GF-D8 (cell line): ENCODE measurements at places on chromosomes 3 and 15.
A peak's percentile ranks its signal among the peaks of the same experiment; 100 is the strongest.

- no peak for DNase-seq
These were observed 83.4 kb upstream of the POU1F1 start for GRCh38 chr3:87359826-87360225.

DNA sequence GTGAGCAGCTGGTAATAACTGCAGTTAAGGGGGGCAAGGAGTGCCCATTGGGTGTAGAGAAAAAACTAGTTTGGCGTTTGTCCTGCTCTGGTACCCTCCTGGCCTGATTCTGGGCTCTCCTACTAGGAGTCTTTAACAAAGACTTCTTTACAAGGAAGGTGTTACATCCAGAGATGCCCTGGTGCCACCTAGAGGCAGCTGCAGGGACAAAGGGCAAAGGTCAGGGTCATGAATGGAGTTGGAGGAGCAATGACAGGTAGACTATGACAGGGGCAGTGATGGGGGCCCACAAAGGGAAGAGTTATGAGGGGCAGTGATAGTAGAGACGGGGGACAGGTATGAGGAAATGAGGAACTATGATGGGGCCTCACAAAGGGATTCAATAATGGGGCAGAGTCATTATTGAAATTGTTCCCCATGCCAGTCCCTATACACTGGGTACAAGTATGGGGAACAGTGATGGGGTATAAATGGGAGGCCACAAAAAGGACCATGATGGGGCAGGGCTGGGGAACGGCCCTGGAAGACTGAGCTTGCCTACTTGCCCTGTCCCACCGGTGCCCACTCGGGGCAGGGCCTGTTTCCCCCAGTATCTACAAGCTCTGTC is 7.9 kb downstream of the CCDC71 start:
- peak; percentile 10 for DNase-seq

GRCh38 chr3:31093606-31094005 is 199.1 kb upstream of the GADL1 start:
- DNase-seq, result no peak

- DNase-seq, result no peak
These were observed 8.0 kb upstream of the PXK start for GRCh38 chr3:58324391-58325390.

DNA sequence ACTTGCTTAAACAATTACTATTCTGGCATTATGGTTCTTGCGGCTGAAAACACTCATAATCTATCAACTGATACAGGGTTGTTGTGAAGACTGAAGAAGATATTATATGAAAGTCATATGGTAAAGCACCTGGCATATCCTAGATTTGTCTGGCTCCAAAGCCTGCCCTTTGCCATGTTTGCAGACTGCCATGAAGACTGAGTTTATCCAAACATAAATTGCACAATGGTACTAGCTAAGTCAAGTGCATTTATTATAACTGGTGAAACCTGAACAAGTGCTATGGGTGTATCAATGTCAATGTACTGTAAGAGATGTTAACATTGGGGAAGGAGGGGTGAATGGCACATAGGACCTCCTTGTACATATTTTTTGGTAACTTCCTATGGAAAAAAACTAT is 87.4 kb upstream of the MEX3B start:
- DNase-seq, result no peak

DNA sequence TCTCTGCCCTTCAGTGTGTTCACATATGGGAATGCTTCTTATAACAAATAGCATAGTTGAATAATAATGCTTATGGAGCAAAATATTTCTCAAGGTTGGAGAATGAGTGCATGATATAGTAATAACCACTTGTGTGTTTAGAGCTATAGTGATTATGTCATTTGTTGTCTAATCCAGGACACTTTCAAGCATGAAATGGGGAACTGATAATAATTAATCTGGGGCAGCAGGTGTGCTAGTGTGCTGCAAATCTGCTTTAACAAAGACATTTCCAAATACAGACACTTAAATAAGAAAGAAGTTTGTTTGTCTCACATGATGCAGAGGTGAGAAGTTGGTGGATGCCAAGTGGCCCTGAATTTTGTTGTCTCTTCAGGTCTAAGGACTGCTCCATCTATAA is 579.3 kb upstream of the GRM7 start:
- no peak for DNase-seq

GRCh38 chr3:55405436-55405835 is 81.7 kb downstream of the WNT5A start:
- no peak for DNase-seq

GRCh38 chr15:63187589-63188226 is 1.7 kb upstream of the RAB8B start:
- DNase-seq, result no peak

DNA sequence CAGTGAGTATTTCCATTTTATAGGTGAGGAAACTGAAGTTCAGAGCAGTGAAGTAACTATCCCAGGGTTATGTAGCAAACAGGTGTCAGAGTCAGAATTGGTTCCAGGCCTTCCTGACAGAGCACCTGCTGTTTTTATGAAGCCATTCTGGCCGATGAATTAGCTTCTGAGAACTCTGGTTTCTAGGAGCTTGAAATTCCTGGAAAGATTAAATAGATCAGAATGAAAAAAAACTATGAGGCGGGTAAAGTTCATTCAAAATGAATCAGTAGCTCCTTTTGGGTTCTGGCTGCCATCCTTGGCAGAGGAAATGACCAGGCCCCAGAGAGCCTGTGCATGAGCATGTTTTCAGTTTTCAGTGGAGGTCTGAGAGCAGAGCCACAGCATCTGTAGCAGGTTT is 59.3 kb upstream of the CFAP161 start:
- DNase-seq, result peak; percentile 8

GRCh38 chr3:67559029-67559605 is 95.3 kb downstream of the SUCLG2 start:
- no peak for DNase-seq

GRCh38 chr3:168839653-168840052 is 743.9 kb upstream of the GOLIM4 start:
- no peak for DNase-seq

GRCh38 chr3:79869461-79870312 is 101.9 kb upstream of the ROBO1 start:
- DNase-seq, result no peak

GRCh38 chr3:106290304-106290997 is 421.6 kb upstream of the CBLB start:
- no peak for DNase-seq

DNA sequence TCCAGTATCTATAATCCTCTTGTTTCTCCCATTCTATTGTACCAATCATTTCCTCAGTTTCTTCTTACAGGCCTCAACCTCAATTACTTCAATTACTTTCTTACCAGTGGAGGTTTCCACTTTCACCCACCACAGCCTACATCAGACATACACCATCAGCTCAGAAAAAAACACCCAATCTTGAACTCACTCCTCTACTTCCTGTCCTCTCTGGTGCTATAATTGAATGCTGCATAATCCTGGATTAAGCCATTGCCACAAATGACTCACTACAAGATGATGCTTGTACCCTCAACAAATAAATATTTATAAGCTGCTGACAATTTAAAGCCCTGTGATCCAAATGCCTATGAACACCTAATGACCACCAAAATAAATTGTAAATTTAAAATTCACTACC is 18.5 kb downstream of the RYK start:
- no peak for DNase-seq

GRCh38 chr3:100395679-100396431 is 5.0 kb downstream of the TOMM70 start:
- DNase-seq, result no peak

DNA sequence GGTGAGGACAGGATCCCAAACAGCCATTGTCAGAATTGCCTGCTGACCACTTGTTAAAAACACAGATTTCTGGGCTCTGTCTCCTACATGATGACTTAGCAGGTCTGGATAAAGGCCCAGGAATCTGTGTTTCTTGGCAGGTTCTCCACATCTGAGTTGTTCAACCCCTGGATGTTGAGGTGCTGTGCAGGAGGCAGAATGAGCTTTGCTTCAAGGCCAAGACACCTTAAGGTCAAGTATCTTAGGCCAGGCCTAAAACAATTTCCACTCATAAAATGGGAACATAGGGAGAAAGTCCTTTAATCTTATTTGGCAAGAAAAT is 678.7 kb upstream of the CFAP20DC start:
- DNase-seq, result no peak

GRCh38 chr15:61509327-61509840 is 280.3 kb upstream of the RORA start:
- no peak for DNase-seq

GRCh38 chr3:89049119-89049518 is 58.3 kb upstream of the EPHA3 start:
- no peak for DNase-seq

- DNase-seq, result no peak
These were observed 63.1 kb upstream of the UBE3A start for GRCh38 chr15:25501828-25502446.

- DNase-seq, result no peak
These were observed 165.5 kb downstream of the IL5RA start for GRCh38 chr3:2944628-2945027.

GRCh38 chr15:69524296-69524695 is 71.7 kb downstream of the RPLP1 start:
- no peak for DNase-seq

DNA sequence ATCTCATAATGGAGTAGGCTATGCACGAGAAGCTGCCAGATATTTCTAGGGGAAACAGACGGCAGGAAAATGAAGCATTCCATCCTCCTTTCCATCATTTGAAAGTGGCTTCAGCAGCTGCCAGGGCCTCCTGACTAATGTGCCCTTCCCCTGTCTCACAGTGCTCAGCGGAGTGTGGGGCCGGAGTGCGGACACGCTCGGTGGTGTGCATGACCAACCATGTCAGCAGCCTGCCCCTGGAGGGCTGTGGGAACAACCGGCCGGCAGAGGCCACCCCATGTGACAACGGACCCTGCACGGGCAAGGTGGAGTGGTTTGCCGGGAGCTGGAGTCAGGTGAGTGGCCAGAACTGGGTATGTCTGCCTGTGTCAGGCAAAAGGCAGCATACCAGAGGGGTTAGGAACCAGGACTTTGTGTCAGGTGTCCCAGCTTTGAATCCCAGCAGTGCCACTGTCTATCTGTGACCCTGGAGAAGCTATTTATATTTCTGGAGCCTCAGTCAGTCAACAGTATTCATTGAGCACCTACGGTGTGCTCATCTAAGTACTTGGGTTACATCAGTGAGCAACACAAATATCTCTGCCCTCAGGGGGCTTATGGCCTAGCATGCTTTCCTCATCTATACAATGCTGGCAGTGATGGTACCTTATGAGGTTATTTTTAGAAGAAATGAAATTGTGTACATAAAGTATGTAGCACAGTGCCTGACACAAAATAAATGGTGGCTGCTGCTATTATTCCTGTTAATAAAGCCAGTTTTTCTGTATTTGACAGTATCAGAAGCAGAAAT is 52.4 kb upstream of the NR2E3 start:
- DNase-seq, result no peak

- no peak for DNase-seq
These were observed 72.7 kb downstream of the FSIP1 start for GRCh38 chr15:39709941-39710340.

DNA sequence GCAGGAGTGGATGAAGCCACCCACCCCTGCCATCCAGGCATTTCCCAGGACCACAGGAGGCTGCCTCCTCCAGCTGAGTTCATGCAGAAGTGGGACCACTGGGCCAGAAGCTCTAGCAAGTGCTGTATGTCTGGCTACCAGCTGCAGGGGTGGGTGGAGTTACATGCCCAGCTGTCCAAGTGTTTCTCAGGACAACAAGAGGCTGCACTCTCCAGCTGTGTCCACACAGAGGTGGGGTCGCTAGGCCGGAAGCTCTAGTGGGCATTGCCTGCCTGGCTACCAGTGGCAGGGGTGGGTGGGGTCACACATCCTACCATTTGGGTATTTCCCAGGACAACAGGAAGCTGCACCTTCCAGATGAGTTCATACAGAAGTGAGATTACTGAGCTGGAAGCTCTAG is 234.0 kb upstream of the PPP2R3A start:
- DNase-seq, result no peak

DNA sequence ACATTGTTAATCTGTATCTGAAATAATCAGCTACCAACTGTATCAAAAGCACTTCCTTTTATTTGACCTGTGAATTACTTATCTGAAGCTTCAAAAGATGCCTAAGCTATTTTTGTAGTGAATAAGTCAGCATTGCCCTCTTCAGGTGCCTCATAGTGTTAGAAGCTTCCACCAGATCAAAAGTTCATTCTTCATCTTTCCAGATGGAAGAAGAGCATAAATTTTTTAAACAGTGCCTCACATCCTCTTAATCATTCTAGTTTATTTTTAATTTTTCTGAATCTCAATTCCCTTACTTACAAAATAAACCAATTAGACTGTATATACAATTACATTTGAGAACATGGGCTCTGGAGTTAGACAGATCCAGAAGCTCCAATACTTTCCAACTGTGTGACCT is 65.0 kb downstream of the MYO5A start:
- DNase-seq, result peak; percentile 2

DNA sequence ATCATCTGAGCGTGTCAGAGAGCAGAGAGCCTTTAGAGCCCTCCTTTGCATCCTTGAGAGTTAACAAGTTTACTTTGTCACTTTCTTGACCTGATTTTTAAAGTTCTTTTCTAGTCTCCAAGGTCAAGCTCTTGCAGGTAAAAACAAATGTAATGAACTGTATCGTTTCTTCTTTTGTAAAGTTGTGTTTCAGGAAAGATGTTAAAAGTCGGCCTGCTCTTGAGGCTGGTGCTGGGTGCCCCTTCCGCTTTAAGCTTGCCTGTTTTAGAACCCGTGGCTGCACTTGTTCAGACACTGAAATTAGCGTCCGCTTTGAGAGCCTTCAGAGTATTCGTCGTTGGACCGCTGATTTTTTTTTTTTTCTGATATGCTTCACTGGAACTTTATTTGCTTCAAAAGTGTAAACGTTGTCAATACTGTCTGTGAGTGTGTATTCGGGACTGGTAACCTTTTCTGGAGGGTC is 52.6 kb upstream of the ULK4 start:
- no peak for DNase-seq

DNA sequence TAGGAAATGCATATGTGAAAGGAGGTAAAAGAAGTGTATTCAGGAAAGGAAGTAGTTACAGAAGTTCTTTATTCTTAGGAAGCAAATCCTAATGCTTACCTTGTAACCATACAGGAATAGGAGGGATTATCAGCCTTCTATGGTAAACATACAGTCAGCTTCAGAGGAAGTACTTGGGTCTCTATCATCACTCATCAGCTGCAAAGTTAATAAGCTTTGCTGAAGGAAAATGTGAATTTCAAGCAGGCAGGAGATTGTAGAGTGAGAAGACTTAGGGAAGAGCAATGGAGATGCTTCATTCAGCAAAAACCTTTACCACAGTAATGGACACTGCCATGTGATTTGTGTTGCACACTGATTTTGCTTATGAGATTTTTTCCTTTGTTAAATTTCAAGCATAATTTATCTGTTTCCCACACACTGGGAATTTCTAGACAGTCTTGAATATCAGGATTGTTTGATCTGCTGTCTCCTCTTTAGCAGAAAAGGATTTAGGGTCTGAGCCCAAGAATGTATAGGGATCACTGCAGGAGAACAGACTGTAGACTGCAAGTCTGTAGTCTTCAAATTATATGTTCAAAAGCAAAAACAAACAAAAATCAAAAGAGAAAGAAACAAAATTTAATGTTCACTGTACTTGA is 150.8 kb downstream of the ZNF609 start:
- no peak for DNase-seq

DNA sequence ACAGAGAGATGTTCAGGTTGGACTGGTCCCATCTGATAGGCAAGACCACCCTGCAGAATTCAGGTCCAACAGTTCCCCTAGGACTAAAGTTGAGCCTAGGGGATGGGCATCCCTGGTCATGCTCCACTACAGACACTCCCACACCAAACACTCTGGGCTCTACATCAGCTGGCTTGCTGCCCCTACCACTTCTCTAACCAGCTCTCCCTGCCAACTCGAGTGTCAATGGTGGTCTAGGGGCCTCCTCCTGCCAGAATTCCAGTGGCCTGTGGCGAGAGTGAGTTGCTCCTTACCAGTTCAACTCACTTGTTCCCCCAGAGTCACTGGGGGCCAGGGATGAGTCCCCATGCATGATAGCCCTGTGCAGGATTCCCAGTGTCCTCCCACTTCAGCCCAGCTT is 316.2 kb upstream of the PPP2R3A start:
- DNase-seq, result no peak
